Ascending aorta (tissue), 2 donors: ENCODE measurements at places on chromosomes 13 and 19.

GRCh38 chr13:76965759-76966421 is 17.6 kb downstream of the ACOD1 start:
- peak; percentile 72 for DNase-seq

GRCh38 chr13:40776681-40777165 is 5.7 kb upstream of the MRPS31 start:
- DNase-seq = no peak

DNA sequence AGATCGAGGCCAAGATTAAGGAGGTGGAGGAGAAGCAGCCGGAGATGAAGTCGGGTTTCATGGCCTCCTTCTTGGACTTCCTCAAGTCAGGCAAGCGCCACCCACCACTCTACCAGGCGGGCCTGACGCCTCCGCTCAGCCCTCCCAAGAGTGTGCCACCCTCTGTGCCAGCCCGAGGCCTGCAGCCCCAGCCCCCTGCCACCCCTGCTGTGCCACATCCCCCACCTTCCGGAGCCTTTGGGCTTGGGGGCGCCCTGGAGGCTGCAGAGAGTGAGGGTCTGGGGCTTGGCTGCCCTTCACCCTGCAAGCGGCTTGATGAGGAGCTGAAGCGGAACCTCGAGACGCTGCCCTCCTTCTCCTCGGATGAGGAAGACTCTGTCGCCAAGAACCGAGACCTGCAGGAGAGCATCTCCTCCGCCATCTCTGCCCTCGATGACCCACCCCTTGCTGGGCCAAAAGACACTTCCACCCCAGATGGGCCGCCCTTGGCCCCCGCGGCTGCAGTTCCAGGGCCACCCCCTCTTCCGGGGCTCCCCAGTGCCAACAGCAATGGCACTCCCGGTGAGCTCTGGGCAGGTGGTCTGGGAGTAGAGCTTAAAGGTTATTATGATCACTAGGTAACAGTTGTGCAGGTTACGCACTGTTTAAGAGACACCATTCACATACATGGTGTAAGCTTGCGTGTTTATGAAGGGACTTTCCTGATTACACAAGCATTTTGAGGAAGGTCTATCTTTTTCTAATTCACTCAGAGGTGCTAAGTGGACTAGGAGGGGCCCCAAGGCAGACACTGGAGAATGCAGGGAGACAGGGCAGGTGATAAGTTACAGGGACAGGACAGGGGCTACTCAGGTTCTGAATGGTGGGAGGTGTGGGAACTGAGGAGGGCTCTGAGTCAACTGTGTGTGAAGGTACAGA is 8.7 kb downstream of the PRR12 start:
- no peak for DNase-seq

- no peak for DNase-seq
Measured at GRCh38 chr13:53683608-53684007, 655.0 kb downstream of the OLFM4 start.

DNA sequence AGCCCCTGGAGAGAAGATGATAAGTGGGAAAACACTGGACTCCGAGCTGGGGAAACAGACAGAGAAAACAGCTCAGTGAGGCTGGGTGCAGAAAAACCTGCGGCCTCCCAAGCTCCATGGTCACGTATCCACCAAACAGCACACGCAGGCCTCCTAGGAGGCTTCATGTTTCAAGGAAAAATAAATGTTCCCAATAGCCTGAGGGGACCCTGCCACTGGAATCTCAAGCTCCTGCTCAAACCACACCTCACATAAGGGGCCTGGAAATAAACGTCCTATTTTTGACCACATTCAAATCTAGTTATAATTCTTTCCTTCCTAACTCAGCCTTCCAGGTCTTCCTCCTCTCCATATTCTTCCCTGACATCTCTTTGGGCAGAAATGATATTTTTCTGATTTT is 225.7 kb downstream of the ABCC4 start:
- DNase-seq = no peak

DNA sequence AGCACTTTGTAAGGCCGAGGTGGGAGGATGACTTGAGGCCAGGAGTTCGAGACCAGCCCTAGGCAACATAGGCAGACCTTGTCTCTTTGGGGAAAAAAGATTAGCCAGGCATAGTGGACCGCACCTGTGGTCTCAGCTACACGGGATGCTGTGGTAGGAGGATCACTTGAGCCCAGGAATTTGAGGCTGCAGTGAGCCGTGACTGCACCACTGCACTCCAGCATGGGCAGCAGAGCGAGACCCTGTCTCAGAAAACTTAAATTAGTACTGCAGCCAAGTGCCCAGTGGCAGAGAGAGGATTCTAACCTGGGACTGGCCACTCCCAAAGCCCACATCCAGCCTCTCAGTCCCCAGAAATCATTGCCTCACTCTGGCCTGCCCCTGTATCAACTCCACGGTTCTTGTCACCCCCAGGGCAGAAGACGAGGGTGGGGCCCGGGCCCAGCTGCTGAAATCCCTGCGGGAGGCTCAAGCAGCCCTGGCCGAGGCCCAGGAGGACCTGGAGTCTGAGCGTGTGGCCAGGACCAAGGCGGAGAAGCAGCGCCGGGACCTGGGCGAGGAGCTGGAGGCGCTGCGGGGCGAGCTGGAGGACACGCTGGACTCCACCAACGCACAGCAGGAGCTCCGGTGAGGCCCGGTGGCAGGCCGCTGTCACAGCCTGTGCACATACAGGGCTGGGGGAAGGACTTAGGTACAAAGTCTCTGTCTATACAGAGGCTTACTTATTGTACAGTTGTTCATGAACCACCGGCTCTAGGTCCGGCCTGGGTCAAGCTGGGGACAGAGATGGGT is 53.4 kb downstream of the KCNC3 start:
- DNase-seq = no peak

- DNase-seq = no peak
Measured at GRCh38 chr13:58476206-58476918, 844.8 kb downstream of the PCDH17 start.

DNA sequence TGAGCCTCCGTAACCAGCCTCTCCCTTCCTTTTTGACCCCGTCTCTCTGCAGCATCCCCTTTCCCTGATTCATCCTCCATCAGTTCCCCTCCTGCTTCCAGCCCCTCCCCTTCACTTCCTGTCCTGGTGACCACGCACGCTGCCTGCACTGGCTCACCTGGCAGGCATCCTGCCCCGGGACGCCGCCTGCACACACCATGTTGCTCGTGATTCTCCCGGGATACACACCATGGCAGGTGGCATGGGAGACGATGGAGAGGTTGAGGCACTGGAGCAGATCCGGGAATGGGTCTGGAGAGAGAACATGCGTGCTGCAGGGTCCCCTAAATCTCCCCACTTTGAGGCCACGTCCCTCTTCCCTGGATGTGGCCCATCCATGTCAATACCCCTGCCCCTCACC is 4.2 kb downstream of the KLK12 start:
- DNase-seq = no peak

DNA sequence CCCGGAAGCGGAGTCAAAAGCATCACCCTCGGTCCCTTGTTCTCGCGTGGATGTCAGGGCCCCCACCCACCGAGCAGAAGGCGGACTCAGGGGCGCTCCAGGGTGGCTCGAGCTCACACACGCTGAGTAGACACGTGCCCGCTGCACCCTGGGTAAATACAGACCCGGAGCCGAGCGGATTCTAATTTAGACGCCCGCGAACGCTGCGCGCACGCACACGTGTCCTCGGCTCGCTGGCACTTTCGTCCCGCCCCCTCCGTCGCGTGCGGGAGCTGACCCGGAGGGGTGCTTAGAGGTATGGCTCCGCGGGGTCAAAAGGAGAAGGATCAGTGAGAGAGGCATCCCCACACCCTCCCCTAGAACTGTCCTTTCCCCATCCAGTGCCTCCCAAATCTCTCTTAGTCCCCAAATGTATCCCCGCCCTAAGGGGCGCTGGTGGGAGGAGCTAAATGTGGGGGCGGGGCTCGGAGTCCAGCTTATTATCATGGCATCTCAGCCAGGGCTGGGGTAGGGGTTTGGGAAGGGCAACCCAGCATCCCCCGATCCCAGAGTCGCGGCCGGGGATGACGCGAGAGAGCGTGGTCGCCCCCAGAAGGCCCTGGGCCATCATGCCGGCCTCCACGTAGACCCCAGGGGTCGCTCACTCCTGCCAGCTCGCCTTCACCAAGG is 451 bp upstream of the ICAM5 start:
- no peak for DNase-seq

DNA sequence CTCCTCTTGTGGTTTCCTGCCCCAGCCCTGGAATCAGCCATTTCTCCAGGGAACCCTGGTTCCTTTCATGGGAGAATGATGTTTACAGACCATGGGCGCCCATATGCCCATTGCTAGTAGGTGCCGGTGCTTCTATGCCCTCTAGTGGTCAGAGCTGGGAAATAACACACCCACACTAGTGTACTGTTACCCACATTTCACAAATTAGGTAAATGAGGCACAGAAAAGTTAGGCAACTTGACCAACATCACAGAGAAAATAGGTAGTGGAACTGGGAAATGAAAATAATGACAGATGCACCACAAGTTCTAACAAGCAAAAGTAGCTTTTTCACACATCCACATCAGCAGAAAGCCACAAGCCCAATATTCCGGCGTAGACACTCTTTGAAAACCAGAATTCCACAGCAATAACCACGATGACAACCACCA is 1.3 kb upstream of the CEACAM3 start:
- no peak for DNase-seq

DNA sequence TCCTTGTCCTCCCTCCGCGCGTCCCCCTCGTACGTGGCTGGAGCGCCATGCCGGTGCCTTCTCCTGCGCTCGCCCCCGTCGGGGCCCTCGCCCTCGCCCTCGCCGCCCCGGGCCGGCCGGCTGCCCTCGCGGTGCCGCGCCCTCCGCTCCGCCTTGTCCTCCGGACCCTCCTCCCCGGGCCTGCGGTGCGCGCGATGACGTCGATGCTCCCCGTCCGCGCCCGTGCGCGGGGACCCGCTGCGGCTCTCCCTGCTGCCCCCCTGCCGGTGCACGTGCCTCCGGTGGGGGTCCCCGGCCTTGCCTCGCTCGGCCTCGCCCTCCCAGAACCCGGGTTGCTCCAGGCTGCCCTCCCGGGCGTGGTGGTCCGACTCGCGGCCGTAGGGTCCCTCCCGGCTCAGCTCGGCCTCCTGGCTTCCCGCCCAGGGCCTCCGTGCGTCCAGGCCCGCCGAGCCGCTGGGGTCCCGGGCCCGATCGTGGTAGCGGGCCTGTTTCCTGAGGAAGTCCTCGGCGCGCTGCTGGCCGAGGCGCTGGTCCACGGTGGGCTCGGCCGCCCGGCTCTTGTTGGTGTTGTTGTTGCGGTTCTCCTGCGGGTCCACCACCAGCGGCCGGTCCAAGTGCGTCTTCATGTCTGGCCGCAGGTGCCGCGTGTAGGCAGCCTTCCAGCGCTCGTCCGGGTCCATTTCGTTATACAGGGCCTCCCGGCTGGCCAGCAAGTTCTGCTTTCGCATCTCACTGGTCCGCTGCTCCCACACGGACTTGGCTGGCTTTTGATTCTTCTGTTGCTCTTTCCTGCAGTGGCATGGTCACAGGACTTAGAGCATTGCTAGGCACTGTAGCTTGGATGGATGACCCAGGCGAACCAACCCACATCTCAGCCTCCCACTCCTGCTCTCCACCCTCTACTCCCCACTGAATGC is 148.6 kb downstream of the IER2 start:
- DNase-seq = no peak

DNA sequence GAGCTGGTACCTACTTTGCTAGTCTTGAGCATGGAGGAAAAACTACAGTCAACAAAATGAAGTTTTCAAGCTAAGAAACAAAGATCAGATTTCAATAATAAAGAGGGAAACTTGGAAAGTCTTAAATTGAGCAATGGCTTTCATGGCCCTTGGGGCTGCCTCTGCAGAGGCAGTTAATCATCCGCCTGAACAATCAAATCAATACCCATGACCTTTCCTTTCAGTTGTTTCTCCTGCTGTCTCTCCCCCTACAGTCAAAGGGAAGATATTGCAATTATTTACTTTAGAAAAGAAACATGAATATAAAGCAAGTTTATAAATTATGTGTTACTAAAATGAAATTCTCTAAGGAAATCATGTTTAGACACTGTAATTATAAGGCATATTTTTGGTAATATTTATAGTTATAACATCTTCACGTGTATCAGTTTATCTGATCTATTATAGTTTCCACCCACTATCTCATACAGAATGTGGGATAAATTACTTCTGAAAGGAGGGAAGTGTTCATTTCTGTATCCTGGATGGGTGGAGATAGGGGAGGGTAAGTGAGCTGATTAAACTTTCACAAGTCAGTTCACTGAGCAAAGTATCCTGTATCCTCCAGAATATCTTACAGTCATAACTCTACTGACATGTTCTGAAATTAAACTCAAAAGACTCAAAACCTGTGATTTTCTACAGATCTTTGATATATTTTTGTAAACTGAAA is 72.4 kb upstream of the TSC22D1 start:
- DNase-seq = no peak

DNA sequence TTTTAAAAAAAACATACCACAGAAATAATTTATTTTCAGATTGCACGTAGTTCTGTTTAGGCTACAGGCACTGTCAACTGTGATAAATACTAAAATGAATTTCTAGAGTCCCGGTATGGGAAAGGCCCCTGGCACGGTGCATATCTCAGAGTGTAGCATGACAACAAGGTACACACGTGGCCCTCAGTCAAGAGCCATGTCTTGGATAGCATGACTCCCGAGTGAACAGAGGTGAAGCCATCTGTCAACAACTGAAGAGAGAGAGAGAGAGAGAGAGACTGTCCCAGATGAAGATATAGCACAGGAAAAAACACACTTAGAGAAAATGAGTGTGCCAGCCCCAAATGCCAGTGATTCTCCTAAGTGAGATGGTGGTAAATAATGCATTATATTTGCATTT is 297.5 kb downstream of the MYO16 start:
- DNase-seq = no peak

DNA sequence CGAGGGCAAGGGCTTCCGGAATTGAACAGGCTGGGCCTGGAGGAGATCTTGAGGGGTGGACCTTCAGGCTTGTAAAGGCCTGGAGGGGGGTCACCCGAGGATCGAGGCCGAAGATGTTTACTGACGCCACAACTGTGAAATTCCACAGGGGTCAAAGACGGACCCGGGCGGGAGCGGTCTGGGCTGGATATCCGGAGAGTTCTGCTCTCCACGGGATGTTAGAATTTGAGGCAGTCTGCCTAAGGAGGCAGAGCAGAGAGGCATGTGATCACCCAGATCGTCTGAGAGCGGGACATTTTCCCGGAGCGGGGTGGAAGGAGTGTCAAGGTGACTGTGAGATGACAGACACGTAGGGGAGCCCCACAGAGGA is 13.2 kb downstream of the KLHL26 start:
- DNase-seq = peak; percentile 84

DNA sequence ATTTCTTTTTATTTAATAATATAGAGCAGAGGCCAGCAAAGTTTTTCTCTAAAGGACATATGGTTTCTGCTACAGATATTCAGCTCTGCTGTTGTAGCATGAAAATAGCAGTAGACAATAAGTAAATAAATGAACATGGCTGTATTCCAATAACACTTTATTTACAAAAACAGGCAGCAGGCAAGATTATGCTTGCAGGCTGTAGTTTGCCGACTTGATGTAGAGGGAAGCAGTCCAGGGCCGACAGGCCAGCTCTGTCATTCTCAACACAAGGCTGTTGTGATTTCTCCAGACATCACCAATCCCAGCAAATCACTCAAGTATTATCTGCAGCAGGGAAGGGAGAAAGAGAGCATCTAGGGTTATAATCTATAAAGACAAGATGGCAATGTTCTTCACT is 1062.5 kb upstream of the PCDH9 start:
- DNase-seq = no peak

- DNase-seq = no peak
Measured at GRCh38 chr19:17331045-17331558, 3.6 kb downstream of the ANO8 start.
